Hindlimb muscle (tissue), 1 donor: ENCODE measurements at places on chromosomes 6 and 20. TPM values are rescaled to one million over a fixed set of nuclear protein-coding genes. Genes with fewer than 3 reads are reported as not detected.

SLC22A2 gene
- not detected for polyA plus RNA-seq

- no peak for DNase-seq
These were observed 180.3 kb downstream of the CDH26 start for GRCh38 chr20:60138256-60139220.

DPPA5 gene
- polyA plus RNA-seq, result not detected

- no peak for DNase-seq
These were observed 220.9 kb upstream of the CEP162 start for GRCh38 chr6:84448331-84448730.

DNA sequence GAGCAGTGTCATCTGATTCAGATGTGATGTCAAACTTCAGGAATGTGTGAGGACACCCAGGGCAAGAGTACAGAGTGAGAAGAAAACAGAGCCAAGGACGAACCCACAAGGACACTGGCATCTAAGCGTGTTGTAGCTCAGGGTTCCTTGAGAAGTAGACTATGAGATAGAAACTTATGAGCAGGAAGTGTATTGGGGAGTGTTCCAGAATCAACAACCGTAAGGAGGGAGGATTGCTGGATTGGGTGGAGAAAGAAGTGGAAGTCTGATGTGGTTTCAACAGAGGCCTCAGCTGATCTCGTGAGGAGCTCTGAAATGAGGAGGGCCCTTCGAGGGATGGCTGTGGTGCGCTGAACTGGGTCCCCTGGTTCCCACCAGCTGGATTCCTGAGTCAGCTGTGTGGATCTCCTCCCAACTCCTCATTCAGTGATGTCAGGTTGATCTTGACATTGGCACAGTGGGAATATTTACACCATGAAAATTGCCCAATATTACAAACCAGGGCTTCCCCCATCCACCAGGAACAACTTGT lies 25.7 kb upstream of the IGF2R start:
- DNase-seq, result no peak

GRCh38 chr6:169627736-169628607 lies 73.9 kb downstream of the WDR27 start:
- DNase-seq, result no peak

DNA sequence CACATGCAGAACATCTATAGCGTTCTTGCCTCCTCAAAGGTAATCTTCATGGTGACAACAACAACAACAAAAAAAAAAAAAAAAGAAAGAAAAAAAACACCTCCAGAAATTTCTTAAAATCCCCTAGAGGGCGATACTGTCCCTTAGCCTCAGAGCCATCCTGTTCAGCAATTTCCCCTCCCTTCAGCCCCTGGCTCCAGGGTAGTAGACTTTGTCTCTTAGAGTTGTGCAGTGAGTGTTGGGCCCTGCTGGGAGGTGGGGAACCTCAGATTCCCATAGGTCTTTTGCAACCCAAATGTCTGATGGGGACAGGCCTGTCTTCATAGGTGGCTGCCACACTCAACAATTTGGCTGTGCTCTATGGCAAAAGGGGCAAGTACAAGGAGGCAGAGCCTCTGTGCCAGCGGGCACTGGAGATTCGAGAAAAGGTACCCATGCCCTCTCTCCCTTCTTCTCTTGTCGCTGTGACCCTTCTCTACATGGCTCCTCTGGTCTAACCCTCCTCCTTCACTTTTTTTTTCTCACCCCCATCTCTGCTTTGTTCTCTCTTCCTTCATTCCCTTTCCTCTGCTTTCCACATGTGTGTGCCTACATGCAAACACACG lies 6.0 kb upstream of the PTK7 start:
- DNase-seq, result no peak

HTR1B gene
- polyA plus RNA-seq, result not detected

- no peak for DNase-seq
These were observed 9.4 kb upstream of the ARFGEF2 start for GRCh38 chr20:48912065-48912464.

DNA sequence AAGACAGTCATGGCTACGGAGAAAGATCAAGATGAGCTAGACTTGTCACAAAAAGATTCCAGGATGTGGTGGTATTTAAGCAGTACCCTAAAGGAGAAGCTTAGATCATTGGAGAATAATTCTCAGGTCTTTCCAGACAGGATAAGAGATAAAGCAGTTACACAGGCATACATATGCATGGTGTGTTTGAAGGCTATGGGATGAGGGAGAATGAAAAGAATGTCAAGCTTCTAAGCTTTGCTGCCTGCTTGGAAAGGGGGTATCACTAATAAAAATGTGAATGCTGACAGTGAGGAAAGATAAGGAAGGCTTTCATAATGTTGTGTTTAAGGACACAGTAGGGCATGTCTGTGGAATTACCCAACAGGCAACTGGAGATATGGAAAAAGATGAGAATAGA lies 28.1 kb downstream of the RWDD2A start:
- no peak for DNase-seq

GRCh38 chr6:118881440-118882313 lies 12.3 kb upstream of the ASF1A start:
- no peak for DNase-seq

DNA sequence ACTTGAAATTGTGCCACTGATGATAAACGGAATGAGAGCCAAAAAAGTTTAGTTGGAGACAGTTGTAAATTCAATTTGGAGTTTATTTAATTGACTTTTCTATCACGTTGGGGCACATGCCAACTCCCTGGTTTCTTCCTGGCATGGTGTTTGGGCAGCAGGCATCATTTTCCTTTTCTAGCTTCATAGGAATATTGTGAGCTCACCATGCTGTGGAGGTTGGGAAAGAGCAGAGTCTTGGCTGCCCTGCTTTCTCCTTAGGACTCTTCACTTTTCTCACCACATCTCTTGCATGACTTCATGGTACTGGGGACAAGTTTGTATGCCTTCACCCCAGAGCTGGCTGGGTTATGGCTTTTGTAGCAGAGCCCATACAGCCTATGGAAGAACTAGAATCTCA lies 6.4 kb downstream of the SCAND1 start:
- no peak for DNase-seq

DNA sequence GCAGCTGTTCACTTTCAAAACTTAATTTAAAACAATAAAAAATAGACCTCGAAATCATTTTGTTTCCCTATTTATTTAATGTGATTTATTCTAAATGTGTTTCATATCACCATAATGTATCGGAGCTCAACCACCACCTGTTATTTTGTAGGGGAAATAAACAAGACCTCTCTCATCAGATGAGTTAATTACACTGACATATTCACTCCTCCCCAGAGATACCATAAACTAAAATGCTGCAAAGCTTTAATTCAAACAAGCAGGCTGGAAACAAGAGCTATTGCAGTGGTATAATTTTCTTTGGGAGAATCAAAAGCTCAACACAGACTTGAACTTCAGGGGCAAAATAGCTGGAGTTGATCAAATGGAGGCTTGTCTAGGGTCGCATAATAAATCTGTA lies 303.5 kb upstream of the TSHZ2 start:
- no peak for DNase-seq

GRCh38 chr6:129749749-129750120 lies 39.8 kb upstream of the ARHGAP18 start:
- DNase-seq, result no peak

TDRD6 gene
- polyA plus RNA-seq, result 0.76 TPM

ELOVL4 gene
- polyA plus RNA-seq, result 1.4 TPM

TFAP2A gene
- polyA plus RNA-seq, result 0.84 TPM

DNA sequence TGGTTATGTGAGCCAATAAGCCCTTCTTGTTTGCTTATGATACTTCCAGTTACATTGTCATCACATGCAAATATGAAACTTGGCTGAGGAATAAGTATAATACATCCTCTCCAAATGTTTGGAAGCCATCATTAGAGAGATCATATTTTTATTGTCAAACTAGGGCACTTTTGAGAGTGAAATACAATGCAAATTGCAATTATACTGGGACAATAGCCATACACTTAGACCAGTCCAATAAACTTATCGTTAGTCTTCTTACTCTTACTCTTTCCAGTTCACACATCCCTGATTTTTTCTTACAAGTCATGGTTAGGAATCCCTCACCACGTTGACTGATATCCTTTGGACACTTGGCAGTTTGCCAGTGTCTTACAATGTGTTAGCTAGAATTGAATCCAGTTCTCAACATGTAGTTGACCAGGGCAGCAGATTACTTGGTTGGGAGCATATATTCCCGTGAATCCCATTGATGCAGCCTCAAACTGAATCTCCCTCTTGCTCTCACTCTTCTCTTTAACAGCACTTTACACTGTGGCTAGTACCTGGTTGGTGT lies 519.7 kb upstream of the ID4 start:
- no peak for DNase-seq

BMP2 gene
- 2.6 TPM for polyA plus RNA-seq

RBM24 gene
- polyA plus RNA-seq, result 380 TPM

- DNase-seq, result peak; percentile 8
These were observed 90.3 kb downstream of the RNF144B start for GRCh38 chr6:18477301-18477941.

- no peak for DNase-seq
These were observed 50.0 kb downstream of the MDGA1 start for GRCh38 chr6:37647765-37648085.

ESR1 gene
- 2.5 TPM for polyA plus RNA-seq

DNA sequence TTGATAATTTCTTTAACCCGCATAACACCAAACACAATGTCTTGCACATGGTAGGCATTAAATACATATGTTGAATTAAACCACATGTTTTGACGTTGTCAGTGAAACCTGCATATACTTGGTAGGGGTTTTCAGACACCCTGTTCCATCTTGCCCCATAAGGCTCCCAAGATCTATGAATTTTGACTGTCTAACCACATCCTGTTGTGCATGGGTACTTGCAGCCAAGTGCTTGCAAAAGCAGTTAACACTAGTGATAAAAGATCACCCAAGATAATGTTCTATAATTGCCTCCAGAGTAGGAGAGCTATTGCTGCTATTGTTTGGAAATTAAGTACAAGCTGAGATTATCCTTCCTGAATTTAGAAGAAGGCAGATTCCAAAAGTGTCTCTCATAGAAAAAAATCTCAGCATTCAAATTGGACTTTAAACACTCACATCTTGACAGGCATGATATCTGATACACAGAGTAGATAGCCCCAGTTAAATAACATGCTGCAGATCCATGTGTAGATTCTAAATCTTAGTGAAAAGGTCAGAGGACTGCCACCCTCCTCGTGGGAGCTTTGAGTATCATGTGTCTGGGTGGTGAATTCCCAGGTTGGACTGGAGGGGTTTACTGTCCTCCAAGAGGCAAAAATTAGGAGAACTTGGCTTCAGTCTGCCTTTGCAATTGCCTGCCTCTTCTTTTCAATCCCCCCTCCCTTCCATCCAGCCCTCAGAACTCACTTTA lies 25.8 kb upstream of the CCN6 start:
- DNase-seq, result no peak

BTN1A1 gene
- 0.25 TPM for polyA plus RNA-seq

DNA sequence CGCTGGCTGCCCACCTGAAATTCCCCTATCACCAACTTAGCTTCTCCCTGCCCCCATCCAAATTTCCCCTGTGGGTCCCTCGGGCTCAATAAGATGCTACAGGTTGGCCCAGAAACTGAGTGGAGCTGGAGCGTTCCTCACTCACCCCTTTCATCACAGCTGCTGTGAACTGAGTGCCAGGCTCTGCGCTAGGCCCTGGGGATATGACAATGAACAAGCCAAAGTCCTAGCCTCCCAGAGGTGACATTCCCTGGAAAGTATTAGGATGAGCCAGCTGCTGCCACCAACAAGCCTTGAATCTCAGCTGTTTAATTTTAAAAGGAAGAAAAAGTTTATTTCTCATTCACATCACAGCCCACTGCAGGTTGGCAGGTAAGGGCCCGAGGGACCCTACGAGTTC lies 86.6 kb upstream of the EYA2 start:
- DNase-seq, result no peak

- DNase-seq, result no peak
These were observed 80.5 kb downstream of the GINS1 start for GRCh38 chr20:25487975-25488374.

DNA sequence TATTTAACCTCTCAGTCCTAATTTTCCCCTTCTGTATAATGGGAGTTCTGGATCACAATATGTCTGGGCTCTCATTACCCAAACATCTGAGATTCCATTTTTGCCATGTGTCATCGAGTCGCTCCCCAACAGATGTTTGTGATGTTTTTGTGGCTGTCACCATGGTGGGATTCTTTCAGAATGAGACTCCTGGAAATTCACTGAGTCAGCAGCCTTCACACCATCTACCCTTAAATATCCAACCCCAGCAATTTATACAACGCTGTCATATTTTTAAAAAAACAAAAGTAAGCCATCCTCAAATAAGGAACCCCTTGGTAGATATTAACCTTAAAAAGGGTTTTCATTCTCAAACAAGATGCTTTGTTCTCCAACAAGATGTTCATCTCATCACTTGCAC lies 20.9 kb downstream of the NRSN1 start:
- no peak for DNase-seq

EBF4 gene
- polyA plus RNA-seq, result 6.9 TPM

NRSN1 gene
- not detected for polyA plus RNA-seq

GRCh38 chr20:48295966-48296421 lies 510.7 kb upstream of the SULF2 start:
- no peak for DNase-seq

CARMIL1 gene
- 2.4 TPM for polyA plus RNA-seq

PACSIN1 gene
- polyA plus RNA-seq, result 1.1 TPM

GRCh38 chr6:61949971-61950370 lies 336.1 kb downstream of the KHDRBS2 start:
- DNase-seq, result no peak

DNA sequence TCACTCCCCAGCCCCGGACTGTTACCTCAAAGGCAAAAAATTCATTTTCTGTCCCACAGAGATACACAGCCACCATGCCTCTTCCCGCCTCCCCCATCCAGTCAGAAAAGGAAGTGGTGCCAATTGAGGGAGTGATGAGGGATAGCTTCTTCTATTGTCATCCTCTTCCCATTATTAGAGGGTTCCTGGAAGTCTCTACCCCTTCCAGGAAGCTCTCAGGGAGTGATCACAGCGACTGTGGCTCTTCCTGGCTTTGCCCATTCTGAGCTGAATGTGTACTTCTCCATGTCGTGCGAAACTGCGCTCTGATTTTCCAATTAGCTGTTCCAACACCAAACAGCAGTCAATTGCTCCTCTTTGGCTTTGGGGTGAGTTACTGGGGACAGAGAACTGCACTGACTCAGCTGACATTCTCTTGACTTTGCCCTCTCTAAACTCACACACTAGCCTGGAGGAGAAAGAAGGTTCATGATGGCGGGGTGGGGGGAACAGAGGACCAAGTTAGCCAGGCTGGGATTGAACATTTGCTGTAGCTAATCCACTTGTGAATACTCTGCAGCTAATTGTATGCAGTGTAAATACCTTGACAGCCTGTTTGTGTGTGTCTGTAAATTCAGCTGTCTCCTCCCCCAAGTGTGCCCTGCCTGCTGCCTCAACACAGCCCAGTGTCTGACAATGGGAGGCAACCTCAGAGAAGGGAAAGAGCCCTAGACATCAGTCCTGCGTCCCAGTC lies 2.4 kb upstream of the MDGA1 start:
- DNase-seq, result no peak

VWA7 gene
- polyA plus RNA-seq, result 2.5 TPM
